ENCODE measurements at places on chromosomes 4 and X.

DNA sequence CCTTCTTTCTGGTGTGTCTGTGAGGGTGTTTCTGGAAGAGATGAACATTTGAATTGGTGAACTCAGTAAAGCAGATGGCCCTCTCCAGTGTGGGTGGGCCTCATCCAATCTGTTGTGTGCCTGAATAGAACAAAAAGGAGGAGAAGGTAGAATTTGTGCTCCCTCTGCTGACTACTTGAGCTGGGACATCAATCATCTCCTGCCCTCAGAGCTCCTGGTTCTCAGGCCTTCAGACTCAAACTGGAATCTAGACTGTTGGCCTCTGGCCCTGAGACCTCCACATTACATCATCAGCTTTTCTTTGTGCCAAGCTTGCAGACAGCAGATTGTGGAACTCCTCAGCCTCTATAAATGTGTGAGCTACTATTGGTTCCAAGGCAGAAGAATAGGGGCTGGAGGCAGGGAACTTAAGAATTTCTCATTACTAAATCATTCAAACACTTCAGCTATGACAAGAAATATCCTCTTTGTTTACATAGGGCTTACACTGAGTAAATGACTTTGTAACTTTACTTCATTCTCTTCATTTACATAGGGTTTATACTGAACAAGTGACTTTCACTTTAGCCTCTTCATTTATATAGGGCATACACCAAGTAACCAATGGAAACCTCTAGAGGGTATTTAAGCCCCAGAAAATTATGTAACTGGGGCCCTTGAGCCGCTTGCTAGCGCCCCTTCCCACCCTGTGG, 86.9 kb upstream of the NWD2 start:
- DNase-seq: no peak

DNA sequence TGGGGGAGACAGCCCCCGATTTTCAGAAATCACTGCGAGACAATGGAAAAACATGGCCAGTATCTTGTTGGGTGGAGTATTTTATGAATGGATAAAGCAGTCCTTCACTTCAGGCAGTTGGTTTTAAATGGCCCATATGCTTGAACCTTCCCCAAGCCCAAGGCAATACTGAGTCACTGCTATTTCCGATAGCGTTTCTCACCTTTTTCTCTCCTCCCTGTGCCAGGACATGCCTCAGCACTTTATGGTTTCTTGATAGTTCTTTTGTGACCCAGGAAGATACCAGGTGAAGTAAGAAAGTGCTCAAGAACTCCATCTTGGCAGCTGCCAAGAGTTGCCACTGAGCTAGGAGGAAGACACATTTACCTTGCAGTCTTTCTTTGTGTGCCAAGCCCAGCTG, 26.8 kb upstream of the ESX1 start:
- no peak for DNase-seq

DNA sequence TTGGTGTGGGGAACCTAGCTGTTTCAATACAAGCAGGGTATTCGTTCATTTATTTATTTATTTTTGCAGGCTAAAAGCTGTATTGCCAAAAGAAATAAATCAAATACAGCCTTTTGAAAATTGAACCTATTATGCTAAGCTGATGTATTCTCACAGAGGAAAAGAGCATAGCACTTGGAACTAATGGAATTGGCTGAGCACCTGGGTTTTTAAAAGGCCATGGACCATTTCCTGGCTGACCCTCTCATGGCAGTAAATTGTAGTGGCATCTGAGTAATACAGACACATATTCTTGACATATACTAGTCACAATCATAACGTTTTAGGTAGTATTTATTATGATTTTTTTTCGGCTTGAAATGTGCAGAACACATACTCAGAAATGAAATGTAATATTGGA, 71.8 kb upstream of the ALG13 start:
- DNase-seq: no peak

DNA sequence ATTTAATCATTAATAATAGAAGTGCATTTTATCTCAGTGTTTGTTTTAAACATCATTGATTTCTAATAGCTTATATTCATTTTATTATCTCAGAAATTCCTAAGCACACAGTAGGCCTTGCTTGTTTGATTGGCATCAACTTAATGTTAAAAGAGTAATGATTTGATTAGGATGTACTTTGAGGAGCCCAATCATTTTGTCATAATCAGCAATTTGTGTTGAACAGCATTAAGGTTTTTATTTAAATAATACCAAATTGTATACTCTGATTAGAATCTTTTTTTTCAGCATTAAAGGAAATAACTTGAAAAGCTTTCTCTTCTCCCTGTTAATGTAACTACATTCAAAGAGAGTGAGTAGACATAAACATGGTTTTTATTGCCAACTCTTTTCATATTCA, 2262.0 kb upstream of the TENM3 start:
- no peak for DNase-seq

- peak; percentile 34 for DNase-seq
Observed at GRCh38 chrX:41923978-41924683, 777 bp upstream of the CASK start.

- DNase-seq: no peak
Observed at GRCh38 chr4:111399623-111400022, 745.6 kb upstream of the FAM241A start.

DNA sequence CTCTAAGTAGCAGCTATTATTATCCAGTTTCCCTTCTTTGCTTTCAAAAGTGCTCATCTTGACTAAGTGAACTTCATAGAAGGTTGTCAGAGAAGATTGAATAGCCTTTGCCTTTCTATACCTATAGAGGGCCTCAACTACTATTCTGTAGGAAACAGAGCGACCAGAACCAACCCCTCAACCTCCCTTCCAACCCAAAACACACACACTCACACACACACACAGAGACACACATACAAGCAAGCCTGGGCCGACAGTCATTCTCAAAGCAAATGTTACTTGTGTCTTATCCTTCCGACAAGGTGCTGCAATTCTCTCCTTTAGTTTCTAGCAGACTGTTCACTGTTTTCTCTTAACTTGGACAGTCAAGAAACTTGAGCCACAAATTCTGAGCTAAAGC, 201.6 kb downstream of the DCTD start:
- DNase-seq: no peak

GRCh38 chr4:40555176-40555900, 74.3 kb downstream of the RBM47 start:
- DNase-seq: no peak

- no peak for DNase-seq
Observed at GRCh38 chr4:176622251-176622948, 170.3 kb downstream of the VEGFC start.

DNA sequence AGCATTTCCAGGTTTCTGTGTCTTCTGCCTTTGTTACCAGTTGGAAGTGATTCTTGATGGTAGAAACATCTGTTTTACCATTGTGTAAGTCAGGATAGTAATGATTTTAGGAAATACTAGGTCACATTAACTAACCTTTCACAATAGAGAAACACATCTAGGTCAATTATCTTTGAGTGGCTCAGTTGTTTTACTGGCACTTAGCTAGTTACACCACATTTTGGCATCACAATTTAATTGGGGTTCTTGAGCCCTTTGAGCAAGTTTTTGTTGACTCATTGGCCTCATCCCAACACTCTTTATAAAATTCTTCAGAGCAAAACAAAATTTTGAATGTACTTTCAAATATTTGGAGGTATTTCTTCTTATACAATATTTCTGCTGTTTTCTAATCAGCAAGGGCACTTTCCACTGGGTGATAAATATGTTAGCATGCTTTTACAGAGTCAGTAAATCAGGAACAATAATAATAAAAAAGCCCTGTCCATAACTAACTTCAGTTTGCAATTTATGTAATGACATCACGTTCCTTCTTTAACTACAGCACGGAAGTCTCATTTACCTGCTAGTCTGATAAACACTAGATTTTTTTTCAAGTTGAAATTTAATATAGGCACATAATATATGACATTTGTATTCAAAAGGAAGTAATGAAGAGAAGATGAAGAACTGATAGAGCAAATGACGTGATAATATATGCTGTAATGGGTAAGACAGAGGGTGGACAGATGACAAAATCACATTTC, 64.8 kb upstream of the GK2 start:
- no peak for DNase-seq

GRCh38 chr4:3822230-3822947, 56.2 kb downstream of the ADRA2C start:
- DNase-seq: no peak

GRCh38 chr4:148215202-148215601, 227.0 kb downstream of the NR3C2 start:
- DNase-seq: no peak

DNA sequence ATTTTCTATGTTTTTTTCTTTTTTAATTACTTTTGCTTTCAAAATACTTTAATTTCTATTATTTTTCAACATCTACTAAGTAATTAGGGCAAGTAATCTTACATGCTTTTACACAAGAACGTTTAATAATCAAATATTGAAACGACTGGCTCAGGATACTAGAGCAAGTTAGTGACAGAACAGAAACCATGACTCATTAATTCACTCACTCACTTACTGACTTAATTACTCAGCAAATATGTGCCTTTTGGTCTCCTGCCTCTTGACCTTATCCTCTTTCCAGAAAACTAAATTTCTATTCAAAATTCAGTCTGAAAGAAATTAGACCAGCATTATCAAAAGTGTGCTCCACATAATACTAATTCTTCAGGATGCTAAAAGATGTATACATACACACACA, 314.9 kb upstream of the TEX13C start:
- no peak for DNase-seq

GRCh38 chrX:139811942-139812629, 104.1 kb upstream of the MCF2 start:
- DNase-seq: no peak

DNA sequence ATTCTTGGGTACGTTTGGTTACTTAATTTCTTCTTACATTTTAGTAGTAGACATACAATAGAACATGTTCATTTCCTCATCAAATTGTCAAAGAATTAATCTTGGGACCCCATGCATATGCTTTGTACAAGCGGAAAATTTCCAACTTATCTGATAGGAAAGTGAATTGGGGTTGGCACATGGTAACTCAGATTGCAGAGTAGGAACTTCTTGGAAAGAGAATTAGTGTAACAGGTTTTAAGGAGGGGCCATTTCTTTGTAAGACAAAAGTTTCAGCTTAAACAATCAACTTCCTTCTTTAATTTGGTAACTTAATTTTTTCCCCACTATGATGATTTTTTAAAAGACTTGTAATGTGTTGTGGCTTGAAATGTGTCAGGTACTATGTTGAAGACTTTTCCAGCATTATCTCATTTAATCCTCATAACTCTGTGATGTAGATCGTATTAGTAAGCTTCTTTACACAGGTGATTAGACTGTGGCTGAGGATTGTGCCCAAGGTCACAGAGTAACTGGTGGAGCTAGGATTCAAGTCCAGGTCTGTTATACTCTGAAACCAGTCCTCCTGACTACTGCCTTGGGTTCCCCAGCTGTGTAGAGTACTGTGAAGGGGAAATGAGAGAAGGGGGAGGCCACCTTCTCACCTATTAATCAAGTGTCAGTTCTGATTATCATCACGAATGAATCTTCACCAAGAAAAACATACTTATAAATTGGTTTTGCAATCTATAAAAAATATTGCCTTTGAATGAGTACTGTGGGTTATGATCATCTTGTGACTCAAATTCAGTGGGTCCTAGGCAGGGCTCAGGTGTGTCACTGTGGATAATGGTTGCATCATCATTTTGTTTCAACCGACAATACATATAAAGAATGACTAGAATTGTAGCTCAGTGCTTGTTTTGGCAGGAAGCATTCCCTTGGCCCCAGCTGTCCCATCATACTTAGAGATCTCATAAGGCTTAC, 4.3 kb downstream of the GK start:
- DNase-seq: no peak

- DNase-seq: no peak
Observed at GRCh38 chrX:153582896-153583295, 16.0 kb downstream of the CCNQ start.

DNA sequence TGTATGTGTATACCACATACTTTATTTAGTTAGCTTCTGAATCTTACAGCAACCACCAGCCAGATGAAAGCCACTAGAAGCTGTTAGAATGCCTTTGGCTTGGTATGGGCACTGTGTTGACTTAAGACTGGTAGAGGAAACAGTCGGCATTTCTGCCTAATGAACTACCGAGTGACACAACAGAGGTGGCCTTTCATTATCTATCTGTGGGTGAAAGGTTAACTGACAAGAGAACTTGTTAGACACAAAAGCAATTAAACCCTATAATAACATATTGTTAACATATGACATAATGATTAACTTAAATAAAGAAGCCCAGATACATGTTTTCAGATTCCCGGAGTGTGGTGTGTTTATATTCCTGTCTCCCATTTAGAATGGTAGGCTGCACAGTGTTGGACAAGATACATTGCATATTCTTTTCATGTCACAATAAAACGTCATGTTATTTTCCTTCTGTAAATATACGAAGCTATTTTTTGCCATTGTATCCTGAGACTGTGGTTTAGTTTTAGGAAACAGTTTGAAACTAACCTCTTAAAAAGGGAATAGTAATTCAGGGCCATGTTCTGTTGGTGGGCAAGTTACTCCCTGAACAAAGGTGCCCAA, 181.5 kb downstream of the SLIT2 start:
- no peak for DNase-seq

DNA sequence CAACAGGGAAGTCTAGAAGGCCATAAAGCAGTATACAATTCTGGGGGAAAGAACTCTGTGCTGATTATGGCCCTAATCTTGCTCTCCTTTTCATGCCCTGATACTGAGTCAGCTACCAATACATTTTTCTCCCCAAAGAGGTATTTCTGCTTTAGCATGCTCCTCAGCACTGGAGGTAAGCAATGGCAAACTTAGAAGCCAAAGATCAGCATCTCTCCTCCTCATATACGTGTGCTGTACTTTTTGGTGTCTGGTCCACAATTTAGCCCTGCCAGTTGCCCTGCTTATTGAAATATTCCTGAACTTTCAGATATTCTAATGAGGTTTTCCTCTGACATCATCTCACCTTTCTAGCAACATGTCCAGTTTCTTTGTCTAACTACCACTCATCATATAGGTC, 226.2 kb downstream of the FSTL5 start:
- no peak for DNase-seq
